Astrocyte of the spinal cord (primary cell): ENCODE measurements at places on chromosomes 5 and 9.

GRCh38 chr5:121164632-121165031 lies 687.0 kb upstream of the FTMT start:
- no peak for DNase-seq

GRCh38 chr5:78627175-78627574 lies 21.4 kb downstream of the LHFPL2 start:
- peak; percentile 58 for DNase-seq

GRCh38 chr9:133478851-133479711 lies at the start of gene SLC2A6:
TSS of gene SLC2A6 (minus strand) at chr9:133479099. CDS start at chr9:133479059, 40 bp downstream.
- DNase-seq: peak; percentile 70

DNA sequence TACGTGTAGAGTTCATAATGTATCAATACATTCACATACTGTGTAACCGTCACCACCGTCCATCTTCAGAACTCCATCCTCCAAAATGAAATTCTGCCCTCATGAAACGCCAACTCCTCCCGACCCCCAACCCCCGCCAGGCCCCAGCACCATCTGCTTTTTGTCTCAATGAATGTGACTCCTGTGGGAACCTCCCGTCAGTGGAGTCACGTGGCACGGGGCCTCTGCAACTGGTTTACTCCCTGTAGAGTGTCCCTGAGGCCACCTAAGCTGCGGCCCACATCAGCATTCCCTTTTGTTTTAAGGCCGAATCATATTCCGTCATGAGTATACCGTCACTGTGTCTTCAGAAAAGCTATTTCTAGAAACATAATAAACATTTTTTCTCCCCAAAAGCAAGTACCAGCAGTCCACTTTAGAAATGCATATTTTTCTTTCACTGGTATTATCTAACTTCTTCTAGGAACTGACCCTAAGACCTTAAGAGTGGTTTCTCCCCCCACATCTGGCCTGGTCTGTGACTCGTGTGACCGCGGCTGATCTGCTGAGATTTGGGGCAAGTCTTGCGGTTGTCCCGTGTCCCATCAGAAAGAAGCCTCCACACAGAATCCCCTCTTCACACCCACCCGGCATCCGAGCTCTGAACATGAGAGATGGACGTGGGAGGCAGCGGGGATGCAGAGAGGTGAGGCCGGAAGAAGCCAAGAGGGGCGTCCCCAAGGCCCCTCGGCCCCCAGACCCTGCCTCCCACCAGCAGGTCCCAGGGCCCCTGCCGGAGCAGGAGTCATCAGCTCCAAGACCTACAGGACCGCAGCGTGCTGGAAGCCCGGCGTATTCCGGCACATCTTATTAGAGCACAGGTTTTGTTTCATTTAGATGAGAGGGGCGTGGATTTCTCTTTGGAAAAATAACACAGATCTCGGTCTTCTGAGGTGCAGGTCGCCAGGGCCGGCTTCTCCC lies 38.3 kb downstream of the SLC6A3 start:
- DNase-seq: no peak

DNA sequence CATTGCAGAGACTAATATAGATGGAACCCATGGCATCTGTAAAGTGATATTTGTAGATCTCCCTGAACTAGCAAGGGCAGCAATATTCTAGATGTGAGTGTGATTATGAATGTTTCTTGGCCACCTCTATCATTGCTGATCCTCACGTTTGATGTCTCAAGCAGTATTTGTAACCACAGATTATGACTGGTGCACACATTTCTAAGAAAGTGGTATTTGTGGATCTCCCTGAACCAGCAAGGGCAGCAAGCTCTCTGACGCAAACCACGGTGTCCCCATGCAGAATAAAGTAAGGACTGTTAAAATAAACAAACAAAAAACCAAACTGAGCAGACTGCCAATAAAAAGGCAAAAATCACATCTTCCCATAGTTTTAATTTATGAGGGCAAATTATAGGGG lies 301.3 kb downstream of the CSNK1G3 start:
- DNase-seq: peak; percentile 25

DNA sequence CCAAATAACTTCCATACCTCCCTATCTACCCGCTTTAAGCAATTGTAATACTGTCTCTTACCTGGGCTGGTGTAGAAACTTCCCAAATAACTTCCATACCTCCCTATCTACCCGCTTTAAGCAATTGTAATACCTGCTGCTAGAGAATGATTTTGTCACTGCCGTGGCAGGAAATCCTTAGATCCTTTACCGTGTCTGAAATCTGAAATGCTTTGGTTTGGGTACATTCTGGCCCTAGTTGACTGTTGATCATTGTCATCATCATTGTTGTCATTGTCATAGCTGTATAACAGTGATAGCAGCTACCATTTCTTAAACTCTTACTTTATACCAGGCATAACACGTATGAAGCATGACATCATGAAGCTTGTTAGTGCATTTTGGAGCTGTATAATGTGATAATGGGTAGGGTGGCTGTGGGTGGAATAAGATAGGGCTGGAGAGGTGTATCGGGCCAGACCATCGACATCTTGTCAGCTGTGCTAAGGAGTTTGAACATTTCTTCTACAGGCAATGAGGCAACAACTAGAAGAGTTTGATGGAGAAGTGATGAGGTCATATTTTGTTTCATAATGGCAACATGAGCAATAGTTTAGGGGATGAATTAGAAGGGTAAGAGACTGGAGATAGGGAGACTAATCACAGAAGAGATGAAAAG lies 15.7 kb downstream of the PIP5K1B start:
- no peak for DNase-seq

- DNase-seq: peak; percentile 38
Observed at GRCh38 chr5:150213530-150213929, 23.7 kb downstream of the SLC6A7 start.

DNA sequence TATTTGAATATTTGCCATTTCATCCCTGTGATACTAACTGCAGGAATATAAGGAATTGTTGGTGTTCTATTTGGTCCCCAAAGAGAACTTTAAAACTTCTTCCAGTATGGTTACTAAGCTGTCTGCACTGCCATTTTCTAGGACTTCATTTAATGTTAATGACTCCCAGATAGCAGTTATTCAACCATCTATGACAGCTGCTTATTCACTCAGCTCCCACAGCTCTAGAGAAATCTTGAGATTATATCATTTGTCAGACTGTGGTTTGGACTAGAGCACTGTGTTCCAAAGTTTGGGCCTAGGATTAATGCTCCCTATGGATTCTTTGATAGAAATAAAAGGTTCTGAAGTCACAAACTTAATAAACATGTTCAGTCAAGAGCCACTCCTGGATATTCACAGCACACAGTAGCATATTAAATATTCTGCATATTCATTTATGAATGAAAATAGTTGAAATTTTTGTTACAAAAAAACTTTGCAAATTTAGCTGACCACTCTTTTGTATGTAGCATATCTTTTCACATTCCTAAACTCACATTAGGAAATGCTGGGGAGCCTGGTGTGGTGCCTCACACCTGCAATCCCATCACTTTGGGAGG lies 173.7 kb downstream of the NFIB start:
- DNase-seq: no peak

- no peak for DNase-seq
Observed at GRCh38 chr9:131588396-131588795, 43.1 kb downstream of the PRRT1B start.

- peak; percentile 51 for DNase-seq
Observed at GRCh38 chr5:124745007-124745927, 1.2 kb downstream of the ZNF608 start.

DNA sequence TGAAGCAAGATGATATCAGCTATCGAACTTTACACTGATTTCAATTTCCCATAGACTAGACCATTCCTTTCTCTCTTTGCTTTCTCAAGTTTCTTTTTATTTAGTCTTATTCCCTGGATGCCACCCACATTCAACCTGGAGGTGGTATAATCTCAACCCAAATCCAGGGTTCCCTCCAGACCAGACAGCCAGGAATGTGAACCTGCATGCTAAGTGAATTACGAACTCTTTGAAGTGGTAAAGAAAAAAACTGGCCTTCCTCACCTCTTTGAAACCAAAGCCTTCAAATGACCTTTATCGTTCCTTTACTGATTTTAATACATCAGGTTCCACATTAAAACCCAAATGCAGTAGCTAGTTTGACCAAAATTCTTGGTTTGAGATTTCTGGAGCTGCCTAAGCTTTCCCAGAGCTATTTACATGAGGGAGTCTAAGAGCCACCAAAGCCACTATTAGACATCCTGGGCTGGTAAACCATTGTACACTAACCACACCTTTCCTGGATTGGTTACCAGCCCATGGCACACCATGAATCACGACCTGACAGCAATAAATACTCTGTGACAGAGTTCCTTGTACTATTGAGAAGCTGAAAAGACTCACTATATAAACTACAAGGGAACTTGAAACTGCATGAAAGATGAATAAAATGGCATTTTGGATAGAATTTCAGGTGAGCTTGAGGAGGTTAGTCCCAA lies 323.7 kb downstream of the ADAMTS6 start:
- no peak for DNase-seq

GRCh38 chr5:1065891-1066650 lies 45.8 kb downstream of the SLC12A7 start:
- no peak for DNase-seq

DNA sequence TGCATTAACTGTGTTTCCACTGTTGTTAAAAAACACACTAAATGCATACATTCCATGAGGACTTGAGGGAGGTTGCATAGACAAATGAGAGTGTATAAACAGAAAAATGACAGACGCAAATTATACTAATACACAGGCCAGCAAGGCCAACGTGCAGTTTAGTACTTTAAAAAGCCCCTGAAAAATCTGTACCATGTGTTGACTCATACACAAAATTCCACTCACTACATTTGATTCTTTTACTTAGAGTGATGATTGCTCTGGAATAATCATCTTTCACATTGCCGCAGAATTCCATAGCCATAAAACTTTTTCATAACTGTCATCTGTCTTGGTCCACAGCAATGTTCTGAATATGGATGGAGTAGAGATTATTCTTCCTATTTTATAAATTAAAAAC lies 215.7 kb downstream of the FAM114A2 start:
- no peak for DNase-seq

GRCh38 chr5:33441241-33442177 lies 744 bp downstream of the TARS1 start:
- DNase-seq: peak; percentile 55

DNA sequence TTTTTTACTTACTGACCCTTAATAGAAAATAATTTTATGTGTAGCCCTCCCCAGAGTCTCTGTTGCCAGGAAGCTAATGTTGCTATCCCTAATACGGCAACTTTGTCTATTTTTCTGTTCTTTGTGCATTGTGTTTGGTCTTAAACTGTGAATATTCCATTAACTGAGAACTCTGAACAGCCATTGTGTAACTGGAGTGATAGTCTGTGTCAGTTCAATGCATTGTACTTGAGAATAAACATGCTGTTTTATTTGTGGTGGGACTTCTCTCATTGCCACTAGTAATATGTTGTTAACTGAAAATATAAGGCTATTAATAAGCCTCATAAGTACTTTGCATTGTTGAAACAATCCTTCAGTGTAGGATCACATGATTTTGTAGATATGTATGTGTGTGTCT lies 278.3 kb upstream of the DMRT1 start:
- DNase-seq: no peak

GRCh38 chr9:95522871-95523370 lies 6.2 kb upstream of the PTCH1 start:
- DNase-seq: no peak

DNA sequence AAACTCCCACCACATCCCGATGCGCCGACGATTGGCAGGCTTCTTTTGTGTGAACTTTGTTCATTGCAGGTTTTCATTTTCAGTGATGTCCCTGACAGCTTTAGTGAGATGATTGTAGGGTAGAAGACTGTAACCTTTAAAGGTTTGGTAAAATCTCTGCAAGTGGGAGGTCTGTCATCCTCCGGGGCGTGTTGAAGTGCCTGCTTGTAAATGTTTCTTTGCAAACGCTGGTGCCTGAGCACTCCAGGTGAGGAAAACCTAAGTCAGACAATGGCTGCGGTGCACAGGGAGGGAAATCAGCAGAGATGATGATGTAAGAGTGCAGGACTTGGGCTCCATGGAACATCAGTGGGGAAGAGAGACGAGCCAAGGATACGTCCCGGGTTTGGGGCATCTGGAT lies 228.1 kb downstream of the DRD1 start:
- DNase-seq: no peak

- DNase-seq: peak; percentile 51
Observed at GRCh38 chr5:146291421-146292074, 47.1 kb upstream of the POU4F3 start.

GRCh38 chr9:113309204-113309813 lies 6.1 kb upstream of the RNF183 start:
- peak; percentile 49 for DNase-seq

GRCh38 chr9:121107029-121107428 lies 32.3 kb downstream of the CNTRL start:
- DNase-seq: no peak

GRCh38 chr9:2800394-2801179 lies 43.3 kb downstream of the PUM3 start:
- no peak for DNase-seq
